Stimulated activated CD4-positive, alpha-beta T cell treated with anti-CD3 and anti-CD28 coated beads, Interleukin-1b, Interleukin-23, amount 100 ng/mL, for 1 hour (primary cell): ENCODE measurements at places on chromosomes 12 and 14.

GRCh38 chr12:132414634-132415326 lies 75.2 kb upstream of the FBRSL1 start:
- DNase-seq = peak; percentile 49

- no peak for DNase-seq
These were observed 54.5 kb downstream of the PDZRN4 start for GRCh38 chr12:41242603-41243002.

- DNase-seq = no peak
These were observed 202.5 kb upstream of the DDHD1 start for GRCh38 chr14:53355581-53356112.

DNA sequence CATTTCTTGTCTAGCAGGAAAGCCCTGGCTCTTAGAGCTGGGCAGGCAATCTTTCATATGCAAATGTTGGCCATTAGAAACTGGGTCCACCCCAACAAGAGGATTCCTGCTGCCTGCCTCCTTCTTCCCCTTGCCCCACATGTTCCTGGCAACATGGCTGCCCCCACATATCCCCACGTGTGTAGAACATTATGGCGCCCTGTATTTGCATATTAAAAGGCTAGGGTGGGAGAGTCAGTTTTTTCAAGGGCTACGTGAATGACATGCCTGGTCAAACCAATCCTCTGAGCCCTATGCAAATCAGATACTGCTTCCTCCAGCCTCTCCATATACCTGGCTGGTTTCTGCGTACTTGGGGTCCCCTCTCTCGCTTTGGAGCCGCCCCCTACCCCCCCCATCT lies 514.0 kb downstream of the FUT8 start:
- DNase-seq = no peak

- DNase-seq = no peak
These were observed 318.1 kb downstream of the LRIG3 start for GRCh38 chr12:58602179-58602578.

- DNase-seq = no peak
These were observed 29.3 kb upstream of the PELI2 start for GRCh38 chr14:56088941-56089340.

- DNase-seq = no peak
These were observed 85.4 kb upstream of the RTL1 start for GRCh38 chr14:100988956-100989355.

GRCh38 chr14:34693228-34693939 lies 21.0 kb downstream of the CFL2 start:
- no peak for DNase-seq

DNA sequence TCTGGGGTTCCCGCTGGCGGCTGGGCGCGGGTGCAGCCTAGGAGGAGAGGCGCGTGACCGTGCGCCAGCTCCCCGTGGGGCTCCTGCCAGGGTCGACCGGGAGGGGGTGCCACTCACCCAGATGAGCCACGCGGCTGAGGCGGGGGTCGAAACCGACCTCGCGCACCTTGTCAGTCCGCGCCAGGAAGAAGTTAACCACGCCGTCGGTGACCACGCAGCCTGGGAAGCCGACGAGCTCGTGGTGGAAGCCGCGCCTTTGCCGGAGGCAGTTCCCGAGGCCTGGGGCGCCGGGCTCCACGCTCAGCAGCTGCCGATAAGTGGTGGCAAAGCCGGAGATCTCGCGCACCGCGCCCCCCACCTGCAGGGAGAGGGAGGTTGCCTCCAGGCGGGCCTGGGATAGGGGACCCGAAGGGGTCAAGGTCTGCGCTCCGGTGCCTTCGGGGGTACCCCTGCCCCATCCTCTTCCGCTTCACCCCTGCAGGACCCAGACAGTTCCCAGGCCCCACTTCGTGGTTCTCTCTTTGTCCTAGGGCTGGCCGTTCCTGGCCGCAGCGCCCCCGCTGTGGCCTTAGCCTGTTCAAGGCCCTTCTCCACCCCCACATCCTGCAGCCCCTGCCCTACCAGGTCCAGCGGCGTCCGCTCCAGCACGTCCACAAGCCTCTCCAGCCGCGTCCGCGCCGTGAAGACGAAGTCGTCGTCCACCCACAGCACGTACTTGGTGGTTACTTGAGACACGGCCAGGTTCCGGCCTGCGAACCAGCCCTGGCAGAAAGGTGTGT lies 5.3 kb downstream of the B4GALNT1 start:
- DNase-seq = no peak

DNA sequence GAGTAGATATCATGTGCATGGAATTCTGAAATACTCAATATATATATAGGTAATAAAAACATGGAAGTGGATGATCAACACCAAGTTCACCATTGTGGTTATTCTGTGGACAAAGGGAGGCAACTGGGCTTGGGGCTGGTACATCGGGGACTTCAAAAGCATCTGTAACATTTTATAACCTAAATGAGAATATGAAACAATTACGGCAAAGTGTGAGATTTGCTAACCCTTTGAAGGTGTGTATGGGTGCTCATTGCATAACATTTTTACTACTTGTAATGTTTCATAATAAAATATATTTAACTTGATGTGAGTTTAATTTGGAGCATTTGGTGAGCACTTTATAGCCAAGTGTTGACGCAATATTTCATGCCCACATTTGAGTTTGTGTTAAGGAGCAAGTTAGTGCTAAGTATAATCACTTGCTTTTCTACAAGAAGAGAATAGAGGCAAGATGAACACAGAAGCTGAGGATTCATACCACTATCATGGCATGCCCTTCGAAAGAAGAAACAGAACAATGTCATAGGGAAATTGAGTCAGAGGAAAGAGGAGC lies 109.3 kb downstream of the NTN4 start:
- DNase-seq = no peak

DNA sequence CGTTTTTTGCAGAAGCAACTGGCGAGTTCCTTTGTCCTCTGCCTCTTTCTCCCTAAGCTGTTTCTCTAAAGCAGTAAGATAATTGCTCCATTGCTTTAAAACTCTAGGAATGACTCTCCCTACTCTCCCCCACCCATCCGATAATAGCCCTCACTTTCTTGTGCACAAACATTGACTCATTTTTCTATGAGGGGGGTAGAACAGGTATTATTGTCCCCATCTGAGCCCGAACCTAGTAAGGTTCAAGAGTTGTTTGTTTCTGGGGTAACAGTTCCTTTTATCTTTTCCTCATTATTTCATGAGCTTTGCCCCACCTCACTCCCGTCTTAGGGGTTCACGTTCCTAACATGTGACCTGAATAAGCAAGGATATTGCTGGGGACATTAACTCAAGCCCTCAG lies 190.6 kb downstream of the EMP1 start:
- DNase-seq = no peak

DNA sequence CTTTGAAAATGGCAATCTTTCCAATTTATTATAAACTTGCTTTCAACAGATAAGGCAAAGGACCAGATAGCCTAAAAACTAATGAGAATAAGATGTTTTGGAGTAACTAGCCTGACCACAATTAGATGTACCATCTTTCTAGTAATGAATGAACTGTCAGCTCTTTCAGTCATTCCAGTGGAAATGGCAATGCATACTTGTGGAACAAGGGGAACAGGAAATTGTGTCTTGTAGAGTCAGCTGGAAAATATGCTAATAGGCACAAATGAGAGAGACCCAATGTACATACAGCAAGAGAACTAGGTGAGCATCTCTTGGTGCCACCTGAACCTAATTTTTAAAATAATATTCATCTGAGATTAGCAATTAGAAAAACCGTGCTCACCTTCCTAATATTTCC lies 76.1 kb upstream of the GPHB5 start:
- no peak for DNase-seq

- DNase-seq = no peak
These were observed 162.1 kb upstream of the AVPR1A start for GRCh38 chr12:63313139-63313538.

DNA sequence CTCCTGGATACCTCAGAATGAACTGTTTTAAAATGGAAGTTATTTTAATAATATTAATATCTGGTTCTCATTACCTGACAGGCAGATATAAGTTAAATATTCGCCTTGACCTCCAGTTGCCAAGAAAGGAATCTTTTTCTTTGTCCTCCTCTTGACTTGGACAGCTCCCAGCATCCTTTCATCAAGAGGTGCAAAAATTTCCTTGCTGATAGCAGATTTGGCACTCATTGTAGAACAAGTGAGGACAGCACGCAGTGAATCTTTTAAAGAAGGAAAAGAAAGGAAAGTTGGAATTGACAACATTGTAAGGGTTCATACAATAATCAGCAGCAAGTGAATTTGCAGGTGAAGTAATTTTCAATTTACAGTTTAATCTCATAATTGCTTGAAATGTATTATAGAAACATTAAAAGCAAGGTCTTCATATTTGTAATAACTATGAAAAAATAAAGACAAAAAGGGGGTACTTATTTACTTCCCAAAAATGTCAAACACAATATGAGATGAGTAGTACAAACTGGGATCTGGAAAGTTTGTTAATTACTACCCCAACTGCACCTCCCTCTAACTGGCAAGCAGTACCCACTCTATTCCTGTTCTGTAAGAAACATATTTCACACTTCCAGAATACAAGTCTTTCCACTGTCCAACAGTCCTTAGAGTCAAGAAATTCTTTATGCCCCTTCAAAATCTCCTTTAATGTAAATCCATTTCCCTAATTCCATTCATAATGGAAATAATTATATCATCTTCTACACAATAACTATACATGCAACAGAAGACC lies 75.2 kb downstream of the STXBP6 start:
- DNase-seq = no peak

DNA sequence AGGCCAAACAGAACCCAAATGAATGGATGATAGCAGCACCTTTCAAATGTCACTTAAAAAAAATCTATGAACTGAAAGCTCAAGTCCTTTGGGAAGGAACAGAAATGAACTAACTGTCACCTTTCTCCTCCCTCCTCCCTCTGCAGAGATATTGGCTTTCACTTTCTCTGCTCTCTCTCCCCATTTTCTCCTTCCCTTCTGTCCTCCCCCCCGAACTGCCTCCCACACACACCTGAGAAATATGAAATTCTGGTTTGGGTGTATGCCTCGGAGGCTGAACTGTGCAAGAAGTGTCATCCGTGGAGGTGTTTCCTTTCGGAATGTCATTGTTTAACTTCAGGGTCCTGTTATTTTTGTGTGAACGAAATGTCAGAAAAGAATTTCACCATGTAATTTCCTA lies 87.8 kb downstream of the NEDD1 start:
- no peak for DNase-seq

GRCh38 chr12:113456199-113456598 lies 15.5 kb downstream of the LHX5 start:
- no peak for DNase-seq

DNA sequence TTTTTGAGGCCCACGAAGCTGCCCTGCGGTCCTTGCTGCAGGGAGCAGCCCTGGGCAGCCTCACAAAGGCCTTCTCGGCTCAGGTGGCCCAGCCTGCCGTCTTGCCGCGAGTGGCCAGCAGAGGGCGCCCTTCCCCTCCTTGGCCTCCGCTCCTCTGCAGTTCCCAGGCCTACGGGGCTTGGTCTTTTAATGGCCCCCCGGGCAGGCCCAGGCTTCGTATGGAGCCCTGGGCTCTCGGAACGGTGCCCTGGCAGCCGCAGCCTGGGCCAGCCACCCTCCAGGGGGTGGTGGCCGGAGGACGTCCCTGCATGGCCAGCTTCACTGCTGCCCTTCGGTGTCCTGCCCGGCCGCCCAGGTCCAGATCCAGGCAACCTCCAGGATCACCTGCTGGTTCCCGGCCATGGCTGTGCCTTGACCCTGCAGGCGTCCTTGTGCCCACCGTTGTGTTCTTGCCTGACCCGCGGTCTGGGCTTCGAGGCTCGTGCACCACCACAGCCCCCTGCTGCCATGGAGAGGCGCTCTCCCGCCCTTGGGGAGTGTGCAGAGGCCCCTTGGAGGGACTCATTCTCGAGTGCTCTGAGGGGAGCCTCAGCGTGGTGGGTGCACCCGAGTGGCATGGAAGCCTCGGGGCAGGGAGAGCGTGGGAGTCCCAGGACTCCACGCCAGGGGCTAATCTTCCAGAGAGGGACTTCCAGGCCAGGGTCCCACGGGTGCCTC lies 9.4 kb downstream of the ASPG start:
- peak; percentile 63 for DNase-seq

DNA sequence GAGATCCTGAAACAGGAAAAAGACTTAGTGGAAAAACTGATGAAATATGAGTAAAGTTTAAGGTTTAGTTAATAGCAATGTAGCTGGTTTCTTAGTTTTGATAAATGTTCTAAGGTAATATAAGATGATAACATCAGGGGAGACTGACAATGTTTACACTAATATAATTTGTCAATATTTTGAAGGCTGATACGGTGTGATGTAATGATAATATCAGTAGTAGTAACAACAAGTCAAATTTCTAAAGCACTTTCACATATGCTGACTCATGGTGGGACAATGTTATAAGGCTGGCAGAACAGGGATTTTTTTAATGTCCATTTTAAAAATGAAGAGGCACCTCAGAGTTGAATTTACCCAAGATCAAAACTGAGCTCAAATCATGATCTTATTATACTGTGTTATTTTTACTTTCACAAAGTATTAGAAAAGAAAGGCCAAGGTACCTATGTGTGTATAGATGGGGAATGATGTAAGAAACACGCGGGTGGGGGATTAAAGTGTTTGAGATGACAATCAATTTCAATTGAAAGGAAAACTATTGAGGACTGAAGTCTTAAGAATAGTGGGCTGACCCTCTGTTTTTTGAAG lies 2.4 kb upstream of the FLRT2 start:
- no peak for DNase-seq

DNA sequence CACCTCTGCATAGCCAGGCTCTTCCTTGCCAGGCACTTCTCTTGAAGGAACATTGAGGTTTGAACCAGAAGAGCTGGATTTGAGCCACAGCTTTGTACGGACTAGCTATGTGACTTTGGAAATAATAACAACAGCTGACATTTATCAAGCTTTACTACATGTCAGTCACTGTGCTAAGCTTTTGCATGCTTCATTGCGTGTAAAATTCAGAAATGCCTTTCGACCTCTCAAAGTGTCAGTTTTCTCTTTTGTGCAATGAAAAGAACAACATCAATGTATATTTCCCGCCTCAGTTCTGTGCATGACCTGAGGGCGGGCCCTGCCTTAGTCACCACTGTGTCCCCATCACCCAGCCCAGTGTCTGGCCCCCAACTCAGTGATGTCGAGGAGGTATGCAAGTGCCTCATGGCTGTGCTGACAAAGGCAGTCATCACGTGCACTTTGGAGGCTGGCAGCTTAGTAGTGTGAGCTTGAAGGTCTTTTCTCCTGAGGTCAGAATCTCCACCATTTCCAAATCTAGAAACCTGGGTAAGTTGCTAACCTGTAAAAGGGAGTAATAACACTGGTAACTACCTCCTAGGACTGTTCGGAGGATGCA lies 17.9 kb upstream of the AQP2 start:
- DNase-seq = no peak

GRCh38 chr14:86038387-86039042 lies 508.6 kb downstream of the FLRT2 start:
- peak; percentile 6 for DNase-seq

GRCh38 chr12:26278666-26279065 lies 83.3 kb downstream of the SSPN start:
- no peak for DNase-seq

GRCh38 chr12:1282670-1283315 lies 291.8 kb downstream of the ERC1 start:
- DNase-seq = no peak

GRCh38 chr12:13253966-13254760 lies 57.6 kb downstream of the EMP1 start:
- DNase-seq = no peak

GRCh38 chr12:1091350-1091749 lies 100.3 kb downstream of the ERC1 start:
- DNase-seq = no peak
